ENCODE measurements at places on chromosomes 5 and 9.
A peak's percentile ranks its signal among the peaks of the same experiment; 100 is the strongest.

- peak; percentile 96 for DNase-seq
These were observed 33.4 kb upstream of the NCS1 start for GRCh38 chr9:130138791-130139190.

DNA sequence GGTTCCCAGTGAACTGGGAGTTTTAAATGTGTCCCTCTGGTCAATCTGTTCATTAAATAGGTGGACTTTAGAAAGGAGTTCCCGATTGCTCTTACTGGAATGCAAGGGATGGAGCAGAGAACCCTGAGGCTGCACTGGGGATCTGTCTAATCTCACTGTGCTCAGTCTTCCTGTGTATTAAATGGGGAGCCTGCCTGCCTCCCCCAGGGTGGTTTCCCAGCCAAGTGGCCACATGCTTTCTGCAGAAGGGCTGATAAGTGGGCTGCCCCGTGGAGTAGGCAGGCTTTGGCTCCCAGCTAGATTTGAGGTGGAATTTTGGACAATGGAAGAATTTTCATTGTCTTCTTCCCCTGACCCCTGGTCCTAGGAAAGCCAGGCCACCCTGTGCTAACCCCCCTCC, 14.0 kb upstream of the PHYHD1 start:
- no peak for DNase-seq

GRCh38 chr5:94199566-94199965, 418.8 kb downstream of the KIAA0825 start:
- no peak for DNase-seq

GRCh38 chr5:59133764-59134261, 550.9 kb downstream of the RAB3C start:
- peak; percentile 95 for DNase-seq

GRCh38 chr9:112334432-112334841, 1.0 kb upstream of the PTBP3 start:
- no peak for DNase-seq

GRCh38 chr9:36153746-36154145, 15.4 kb upstream of the CCIN start:
- no peak for DNase-seq

DNA sequence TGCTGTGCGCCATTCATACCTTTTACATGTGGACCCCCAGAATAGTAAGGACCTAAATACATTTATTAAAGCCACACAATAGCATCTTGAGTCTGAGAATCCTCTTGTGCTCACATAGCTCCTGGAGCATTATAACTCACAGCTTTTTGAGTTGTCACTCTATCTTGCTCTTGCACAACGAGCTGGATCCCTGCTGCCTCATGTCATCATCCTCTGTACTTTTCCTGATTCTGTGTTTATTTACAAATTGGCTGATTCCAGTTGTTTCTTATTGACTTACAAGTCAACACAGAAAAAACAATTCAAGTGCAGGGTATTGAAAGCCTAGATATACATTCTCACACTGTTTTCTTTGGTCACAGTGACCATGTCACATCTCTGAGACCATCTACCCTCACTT, 112.9 kb downstream of the SLC1A3 start:
- DNase-seq, result no peak

DNA sequence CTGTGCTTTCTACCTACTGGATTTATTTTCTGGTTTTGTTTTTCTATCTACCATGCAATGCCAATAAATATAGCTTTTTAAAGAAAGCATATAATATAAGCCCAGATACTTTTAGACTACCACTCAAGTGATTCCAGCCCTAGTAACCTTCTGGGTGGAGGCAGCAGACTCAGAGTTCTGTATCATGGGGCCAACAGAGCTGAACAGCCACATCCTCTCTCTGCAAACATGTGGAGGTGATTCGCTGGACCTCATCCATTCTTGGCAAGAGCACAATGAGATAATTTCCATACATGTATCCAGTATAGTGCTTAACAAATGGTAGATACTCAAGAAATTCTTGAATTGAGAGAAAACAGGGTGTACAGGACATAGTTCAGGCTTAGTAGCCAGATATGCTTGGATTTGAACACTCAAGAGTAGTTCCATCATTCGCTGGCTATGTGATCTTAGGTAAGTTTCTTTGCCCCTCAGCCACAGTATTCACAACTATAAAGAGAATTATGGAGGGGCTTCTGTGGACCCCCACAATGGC, 124.5 kb downstream of the ASTN2 start:
- no peak for DNase-seq

- DNase-seq, result peak; percentile 21
These were observed 667.2 kb downstream of the TLE1 start for GRCh38 chr9:81022177-81022576.

GRCh38 chr5:179142434-179143198, 82.4 kb downstream of the ZNF354C start:
- DNase-seq, result peak; percentile 23

GRCh38 chr9:135610290-135611141, 28.8 kb downstream of the GLT6D1 start:
- no peak for DNase-seq

DNA sequence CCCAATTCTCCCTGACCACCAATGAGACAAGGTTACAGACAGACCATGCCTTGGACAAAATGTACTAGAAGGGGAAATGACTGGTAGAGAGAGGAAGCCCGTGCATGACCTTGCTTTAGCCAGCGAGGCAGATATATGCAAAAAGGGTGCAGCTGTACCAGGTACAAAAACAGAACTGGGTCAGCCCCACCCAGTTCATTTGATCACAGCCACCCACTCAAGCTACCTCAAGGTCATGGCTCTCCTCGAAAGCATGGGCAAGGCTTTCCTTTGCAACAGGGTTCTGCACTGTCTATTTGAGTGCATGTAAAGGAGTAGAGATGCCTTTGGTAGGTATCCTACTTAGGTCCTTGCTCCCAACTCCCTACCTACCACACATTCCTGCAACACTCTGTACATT, 33.3 kb downstream of the TLE1 start:
- DNase-seq, result no peak

DNA sequence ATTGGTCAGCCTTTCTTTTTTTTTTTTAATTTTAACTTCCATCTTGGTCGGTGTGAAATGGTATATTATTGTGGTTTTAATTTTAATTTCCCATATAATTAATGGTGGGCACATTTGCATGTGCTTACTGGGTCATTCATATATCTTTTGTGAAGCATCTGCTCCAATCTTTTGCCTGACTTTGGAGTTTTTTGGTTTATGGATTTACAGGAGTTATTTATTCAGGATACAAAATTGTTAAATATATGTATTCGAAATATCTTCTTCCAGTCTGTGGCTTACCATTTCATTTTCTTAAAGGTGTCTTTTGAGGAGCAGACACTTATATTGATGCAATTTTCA, 682 bp upstream of the RIGI start:
- DNase-seq, result no peak

- DNase-seq, result no peak
These were observed 134.4 kb downstream of the ADAMTSL1 start for GRCh38 chr9:18608371-18608770.

Data from skeletal muscle cell (primary cell).